ENCODE measurements at places on chromosomes 11 and 22. TPM values are rescaled to one million over a fixed set of nuclear protein-coding genes. Genes with fewer than 3 reads are reported as not detected.

GRCh38 chr11:60925868-60926267, 1.6 kb downstream of the TMEM132A start:
- no peak for DNase-seq

DNA sequence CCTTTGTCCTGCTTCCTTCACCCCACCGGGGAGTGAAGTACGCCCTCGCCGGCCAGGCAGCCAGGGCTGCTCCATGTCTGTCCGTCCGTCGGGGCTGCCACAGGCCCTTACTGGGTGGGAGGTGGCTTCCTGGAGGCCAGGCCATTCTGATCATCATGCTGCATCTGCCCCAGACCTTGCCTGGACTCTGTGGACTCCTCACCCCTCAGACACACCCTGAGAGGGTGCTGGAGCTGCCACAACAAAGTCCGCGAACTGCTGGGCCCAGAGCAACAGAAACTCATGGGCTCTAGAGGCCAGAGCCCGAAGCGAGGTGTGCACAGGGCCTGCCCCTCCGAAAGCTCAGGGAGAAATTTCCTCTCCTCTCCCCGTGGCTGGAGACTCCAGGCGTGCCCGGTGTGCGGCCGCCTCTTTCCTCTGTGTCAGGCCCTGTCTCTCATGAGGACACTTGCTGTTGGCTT, 124.2 kb downstream of the KCNQ1OT1 start:
- DNase-seq = no peak

DNA sequence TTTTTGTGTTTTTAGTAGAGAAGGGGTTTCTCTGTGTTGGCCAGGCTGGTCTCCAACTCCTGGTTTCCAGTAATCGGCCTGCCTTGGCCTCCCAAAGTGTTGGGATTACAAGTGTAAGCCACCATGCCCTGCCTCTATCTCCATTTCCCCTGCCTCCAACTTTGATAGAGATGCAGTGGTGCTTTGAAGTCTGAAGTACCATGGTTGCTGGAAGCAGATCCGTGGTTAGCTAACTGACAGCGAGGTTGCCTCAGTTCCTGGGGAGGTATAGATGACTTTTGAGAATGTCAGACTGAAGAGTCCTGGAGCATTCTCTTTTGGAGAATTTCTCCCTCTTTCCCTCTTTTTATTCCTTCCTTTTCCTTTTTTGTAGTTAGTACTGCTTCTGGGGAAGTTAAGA, 111.5 kb upstream of the RRM1 start:
- DNase-seq = no peak

DNA sequence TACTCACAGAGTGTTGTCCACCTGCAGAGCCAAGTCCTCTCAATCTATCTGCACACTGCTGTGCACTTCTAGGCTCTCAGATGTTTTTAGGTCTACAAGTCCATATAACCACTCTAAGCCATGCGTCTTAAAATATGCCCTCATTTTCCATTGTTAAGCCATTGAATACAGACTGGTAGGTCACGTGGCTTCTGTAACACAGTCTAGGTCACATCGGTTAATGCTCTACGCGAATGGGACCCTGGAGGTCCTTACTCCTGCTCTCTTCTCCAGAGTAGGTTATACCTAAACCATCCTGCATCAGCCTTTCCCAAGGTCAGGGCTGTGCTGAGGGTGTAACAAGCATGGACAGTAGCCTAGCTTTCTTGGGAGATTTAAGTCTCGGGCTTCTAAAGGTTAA, 819 bp downstream of the JAML start:
- DNase-seq = no peak

Gene ANO3
- not detected for total RNA-seq

Measured in Calu3 (cell line).